ENCODE measurements at places on chromosomes 3 and 15.

DNA sequence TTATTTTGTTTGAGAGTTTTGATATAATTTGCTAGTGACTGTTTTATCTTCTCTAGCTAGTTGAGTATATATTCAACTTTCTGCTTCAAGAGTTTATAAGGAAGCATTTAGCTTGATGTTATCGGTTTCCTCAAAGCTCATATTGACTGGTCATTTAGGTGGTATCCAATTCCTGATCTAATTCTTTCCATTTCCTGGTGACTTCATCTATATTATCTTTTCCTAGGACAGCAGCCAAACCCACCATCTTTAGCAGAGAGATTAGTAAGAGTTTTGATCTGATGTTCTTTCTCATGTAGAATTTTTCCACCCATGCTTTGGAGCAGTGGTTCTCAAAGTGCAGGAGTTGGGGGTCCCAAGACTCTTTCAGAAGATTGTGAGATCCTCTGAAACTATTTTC is 148.6 kb upstream of the STT3B start:
- no peak for DNase-seq

GRCh38 chr3:45606003-45606402 is 11.5 kb downstream of the LIMD1 start:
- no peak for DNase-seq

GRCh38 chr3:155744010-155744625 is 753 bp downstream of the PLCH1 start:
- DNase-seq: peak; percentile 53

DNA sequence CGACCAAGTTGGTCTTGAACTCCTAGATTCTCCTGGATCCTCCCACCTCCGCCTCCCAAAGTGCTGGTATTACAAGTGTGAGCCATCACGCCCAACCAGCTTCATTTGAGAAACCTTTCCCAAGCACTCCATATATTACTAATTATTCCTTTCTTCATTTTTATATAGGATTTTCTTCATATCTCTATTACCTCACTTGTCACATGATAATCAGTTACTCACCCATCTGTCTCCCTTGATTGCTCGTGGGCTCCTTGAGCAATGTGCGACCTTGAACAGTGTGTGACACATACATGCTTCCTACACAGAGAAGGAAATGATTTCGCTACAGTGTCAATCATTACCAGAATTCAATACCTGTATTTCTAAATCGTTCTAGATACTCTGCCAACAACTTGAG is 110.7 kb upstream of the C2CD4B start:
- DNase-seq: no peak

DNA sequence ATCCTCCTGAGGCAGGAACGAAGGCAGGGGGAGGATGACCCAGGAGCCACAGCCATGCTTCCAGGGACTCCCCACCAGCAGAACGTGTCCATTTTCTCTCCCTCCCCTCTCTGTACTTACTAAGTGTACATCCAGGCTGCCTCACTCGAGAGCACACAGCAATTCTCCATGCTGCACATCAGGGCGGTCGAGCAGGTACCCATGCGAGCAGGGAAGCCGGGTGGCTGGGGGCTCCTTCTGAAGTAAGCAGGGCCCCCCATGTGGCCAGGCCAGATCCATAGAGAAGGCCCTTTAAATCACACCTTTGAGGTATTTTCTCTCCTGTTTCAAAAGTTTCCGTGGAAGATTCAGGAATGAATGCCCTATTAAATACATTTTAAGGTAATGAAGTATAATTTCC is 41.2 kb upstream of the SLC6A11 start:
- no peak for DNase-seq

- no peak for DNase-seq
Measured at GRCh38 chr3:10006048-10006761, 19.6 kb upstream of the EMC3 start.

GRCh38 chr15:65212097-65212496 is 824 bp upstream of the CILP start:
- DNase-seq: peak; percentile 45

DNA sequence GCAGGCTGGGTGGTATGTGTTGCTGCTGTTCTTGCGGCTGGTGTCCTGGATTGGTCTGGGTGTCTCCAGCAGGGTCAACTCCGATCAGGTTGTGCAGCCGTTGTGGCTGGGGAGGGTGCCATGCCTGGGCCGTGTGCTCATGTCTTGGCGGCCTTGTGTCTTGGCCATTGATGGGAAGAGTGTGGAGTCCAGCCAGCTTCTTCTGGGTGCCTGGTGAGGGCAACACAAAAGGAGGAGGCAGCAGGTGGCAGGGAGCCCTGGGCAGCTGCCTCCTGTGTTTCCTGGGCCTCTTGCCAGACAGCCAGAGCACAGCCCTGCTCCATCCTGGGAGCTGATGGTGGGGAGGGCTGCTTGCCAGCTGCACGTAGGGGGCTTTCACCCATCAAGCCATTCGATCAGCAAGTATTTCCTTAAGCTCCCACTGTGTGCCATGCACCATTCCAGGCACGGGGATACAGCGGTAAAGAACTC is 4.3 kb downstream of the CHAC1 start:
- no peak for DNase-seq

DNA sequence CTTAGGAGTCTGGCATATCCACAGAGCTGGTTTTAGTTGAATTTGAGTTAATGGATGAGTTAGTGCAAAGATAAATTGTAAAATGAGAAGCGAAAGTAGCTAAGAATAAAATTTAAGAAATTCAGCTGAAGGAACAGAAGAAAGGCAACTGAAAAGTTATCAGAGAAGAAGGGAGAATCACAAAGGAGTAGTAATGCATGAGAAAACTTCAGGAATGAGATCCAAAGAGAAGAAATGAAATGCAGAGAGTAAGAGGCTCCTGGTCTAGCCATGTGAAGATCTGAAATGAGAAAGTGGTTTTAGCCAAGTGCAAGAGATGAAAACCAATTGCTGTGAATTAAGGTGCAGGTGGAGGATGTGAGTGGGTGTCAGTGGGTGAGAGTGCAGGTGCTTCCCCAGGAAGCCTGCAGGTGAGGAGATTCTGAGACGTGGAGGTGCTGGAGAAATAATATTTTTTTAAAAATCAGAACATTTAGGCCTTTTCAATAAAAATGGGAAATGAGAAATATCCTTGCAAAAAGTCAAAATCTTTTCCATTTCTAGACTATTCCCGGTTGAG is 18.5 kb downstream of the KBTBD8 start:
- DNase-seq: no peak

- DNase-seq: no peak
Measured at GRCh38 chr3:183823963-183824362, 1.4 kb downstream of the MAP6D1 start.

- DNase-seq: no peak
Measured at GRCh38 chr3:13716540-13717221, 163.2 kb downstream of the WNT7A start.

DNA sequence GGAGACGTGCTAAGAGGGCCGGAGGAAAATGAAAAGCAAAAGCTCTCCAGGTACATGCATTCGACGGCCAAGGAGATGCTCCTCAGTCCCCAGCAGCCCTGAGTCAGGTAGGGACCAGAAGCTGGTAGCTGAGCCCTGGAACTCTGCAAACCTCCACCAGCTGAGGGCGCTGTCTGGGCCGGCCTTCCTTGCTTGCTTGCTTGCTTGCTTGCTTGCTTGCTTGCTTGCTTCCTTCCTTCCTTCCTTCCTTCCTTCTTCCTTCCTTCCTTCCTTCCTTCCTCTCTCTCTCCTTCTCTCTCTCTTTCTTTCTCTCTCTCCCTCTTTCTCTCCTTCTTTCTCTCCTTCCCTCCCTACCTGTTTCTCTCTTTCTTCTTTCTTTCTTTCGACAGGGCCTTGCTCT is 94.6 kb upstream of the RASGRF1 start:
- DNase-seq: no peak

DNA sequence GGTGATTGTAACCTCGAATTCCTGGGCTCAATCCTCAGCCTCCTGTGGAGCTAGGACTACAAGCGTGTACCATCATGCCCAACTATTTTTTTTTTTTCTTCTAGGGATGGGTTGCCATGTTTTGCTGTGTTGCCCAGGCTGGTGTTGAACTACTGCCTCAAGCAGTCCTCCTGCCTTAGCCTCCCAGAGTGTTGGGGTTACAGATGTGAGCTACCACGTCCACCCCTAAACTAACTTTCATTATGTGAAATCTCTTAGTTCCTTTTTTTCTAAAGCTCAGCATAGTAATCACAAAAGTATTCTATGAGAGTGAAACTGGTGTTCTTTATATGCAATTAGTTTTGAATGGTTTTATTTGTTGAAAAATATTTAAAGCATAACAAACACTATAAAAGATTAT is 92.1 kb downstream of the XRN1 start:
- DNase-seq: no peak

DNA sequence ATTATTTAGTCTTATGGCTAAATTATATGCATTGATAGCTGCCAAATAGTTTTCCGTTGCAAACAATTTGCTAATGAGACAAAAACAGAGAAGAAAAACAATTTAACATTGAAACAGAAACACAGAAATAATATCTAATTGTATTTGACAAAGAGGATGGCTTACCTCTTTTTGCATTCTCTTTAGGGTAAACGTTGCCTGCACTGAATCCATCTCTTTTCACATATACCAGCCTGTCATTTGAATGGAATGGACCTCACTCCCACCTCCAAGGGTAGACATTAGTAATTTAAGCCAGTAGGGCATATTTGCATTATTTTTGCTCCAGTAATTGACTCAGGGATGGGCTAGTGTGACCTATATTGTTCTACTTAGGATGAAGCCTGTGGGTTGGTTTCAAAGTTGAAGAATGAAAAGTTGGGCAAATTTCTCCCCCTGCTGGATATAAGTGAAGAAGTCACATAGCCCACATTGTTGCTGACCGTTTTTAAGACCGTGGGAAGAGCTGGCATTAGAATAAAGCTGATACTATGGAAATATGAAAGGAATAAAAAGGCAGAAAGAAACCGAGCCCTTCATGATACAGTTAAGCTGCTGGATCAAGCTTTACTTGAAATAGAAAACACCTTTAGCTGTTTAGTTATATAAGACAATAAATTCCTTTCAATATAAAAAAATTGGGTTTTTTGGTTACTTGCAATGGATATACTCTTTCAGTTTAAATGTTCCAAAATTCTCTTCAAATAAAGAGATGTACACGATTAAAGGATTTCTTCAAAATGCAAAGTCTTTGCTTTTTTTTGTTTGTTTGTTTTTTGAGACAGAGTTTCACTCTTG is 26.9 kb downstream of the PIERCE2 start:
- peak; percentile 21 for DNase-seq

DNA sequence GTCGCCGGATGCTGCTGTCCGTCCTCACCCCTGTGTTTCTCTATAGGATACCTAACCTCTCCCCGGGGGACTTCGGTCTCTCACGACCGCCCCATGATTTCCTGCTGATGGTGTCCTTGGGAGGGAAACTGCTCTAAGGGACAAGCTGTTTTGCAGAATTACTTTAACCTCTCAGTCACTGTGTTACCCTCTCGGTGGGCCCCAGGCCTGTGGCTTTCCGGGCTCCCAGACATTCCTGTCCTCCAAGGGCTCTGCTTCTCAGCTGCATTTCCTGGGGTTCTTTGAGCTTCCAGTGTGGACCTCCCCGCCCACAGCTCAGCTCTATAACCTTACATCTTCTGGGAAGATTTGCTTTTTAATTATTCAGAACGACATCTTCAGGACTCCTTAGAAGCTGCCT is 40.9 kb downstream of the CHST2 start:
- no peak for DNase-seq

DNA sequence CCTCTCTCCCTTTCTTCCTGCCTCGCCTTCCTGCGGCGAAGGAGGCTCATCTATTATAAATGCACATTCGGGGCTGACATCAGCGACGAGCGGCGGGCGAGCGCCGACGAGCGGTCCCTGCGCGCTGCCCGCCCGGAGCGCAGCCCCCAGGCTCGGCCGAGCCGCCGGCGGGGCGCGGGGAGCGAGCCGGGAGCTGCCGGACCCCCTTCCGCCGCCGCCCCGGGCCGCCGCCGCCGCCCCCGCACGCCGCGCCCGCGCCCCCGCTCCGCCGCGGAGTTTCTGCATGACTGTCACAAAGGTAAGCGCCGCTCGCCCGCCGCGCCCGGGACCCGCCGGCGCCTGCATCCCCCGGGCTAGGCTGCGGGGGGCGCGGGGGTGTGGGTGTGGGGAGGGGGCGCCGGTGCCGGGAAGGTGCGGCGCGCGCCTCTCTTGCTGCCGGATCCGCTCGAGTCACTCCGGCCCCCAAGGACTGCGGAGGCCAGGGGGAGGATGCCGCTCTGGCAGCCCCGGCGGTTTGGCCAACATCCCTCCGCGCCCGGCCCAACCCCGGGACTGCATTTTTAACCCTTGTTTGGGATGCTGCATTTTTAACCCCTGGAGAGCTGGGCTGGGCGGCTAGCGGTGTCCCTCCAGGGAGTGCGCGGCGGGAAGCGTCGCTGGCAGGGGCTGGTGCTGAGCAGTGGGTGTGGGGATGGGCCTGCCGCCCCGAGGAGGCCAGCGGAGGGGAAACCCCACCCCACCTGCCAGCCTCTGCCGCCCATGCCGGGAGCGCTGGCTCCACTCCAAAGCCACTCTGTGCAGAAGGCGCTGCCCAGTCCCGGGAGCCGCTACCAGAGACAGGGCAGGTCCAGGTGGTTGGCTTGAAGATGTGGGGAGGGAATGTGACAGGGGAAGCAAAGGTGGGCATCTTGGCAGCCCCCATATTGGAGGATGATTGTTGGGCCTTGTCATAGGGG is at the start of gene CORO2B:
Gene CORO2B, plus strand, starts transcription at position 14 of the 956 bp plus-strand sequence. Its CDS starts 270 bp downstream, at position 284.
- no peak for DNase-seq

GRCh38 chr15:74892313-74892712 is 2.5 kb downstream of the MPI start:
- DNase-seq: no peak

- no peak for DNase-seq
Measured at GRCh38 chr3:37519661-37520060, 342.0 kb upstream of the CTDSPL start.

- DNase-seq: no peak
Measured at GRCh38 chr3:129313665-129314385, 35.2 kb downstream of the HMCES start.

- DNase-seq: no peak
Measured at GRCh38 chr3:30399394-30400181, 206.8 kb upstream of the TGFBR2 start.

DNA sequence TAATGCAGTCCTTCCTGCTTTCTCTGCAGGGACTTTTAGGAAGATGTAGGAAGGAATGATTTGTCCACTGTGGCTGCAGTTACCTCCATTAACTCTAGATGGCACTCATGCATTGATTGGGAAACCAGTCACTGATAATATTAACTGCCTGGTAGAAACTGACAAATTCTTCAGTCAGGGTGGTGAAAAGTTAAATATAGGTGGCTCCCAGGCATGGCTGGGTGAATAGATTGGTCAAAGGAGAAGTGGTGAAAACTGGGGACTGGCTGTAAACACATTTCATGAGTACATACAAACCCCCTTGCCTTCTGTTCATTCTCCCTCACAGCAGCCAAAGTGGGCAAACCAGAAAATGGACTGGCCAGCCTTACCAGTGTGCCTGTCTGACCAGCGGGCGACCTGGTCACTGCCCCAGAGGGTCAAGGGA is 333.4 kb downstream of the THSD4 start:
- no peak for DNase-seq

GRCh38 chr3:193194371-193194770 is 46.7 kb upstream of the PLAAT1 start:
- no peak for DNase-seq
